ENCODE measurements at places on chromosomes 6 and 20.
A peak's percentile ranks its signal among the peaks of the same experiment; 100 is the strongest.

DNA sequence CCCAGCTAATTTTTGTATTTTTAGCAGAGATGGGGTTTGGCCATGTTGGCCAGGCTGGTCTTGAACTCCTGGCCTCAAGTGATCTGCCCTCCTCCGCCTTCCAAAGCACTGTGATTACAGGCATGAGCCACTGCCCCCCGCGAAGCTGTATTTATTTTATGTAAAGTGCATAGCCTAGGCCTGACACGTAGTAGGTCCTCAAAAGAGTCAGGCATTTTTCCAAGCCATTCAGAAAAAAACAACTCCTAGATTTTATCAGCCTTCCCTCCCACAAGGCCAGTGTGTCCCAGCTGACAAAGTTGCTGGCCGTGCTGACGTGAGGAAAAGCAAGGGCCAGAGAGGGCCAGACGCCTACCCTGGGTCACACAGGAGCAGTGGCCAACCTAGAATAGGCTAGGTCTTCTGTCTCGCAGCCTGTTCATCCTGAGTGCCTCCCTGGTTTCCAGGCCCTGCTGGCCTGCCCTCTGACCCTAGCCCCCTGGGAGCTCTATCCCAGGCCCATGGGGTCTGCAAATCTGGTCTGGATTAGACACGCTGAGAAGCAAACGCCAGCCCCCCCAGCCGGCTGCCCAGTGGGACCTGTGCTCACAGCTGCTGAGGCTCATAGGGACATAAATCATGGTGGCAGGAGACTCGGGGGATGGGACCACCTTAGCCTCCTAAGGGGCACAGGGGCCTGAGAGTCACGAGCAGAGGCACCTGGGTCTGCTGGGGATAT is 11.8 kb downstream of the TCF15 start:
- DNase-seq: no peak

GRCh38 chr6:168452685-168453377 is 11.8 kb downstream of the SMOC2 start:
- no peak for DNase-seq

- no peak for DNase-seq
These were observed 7.1 kb downstream of the TDP2 start for GRCh38 chr6:24659561-24659960.

GRCh38 chr20:58710481-58711265 is 18.1 kb downstream of the NPEPL1 start:
- DNase-seq: no peak

GRCh38 chr20:50019466-50020256 is 36.9 kb downstream of the SNAI1 start:
- no peak for DNase-seq

- no peak for DNase-seq
These were observed 76.8 kb upstream of the SYNDIG1 start for GRCh38 chr20:24392612-24393011.

DNA sequence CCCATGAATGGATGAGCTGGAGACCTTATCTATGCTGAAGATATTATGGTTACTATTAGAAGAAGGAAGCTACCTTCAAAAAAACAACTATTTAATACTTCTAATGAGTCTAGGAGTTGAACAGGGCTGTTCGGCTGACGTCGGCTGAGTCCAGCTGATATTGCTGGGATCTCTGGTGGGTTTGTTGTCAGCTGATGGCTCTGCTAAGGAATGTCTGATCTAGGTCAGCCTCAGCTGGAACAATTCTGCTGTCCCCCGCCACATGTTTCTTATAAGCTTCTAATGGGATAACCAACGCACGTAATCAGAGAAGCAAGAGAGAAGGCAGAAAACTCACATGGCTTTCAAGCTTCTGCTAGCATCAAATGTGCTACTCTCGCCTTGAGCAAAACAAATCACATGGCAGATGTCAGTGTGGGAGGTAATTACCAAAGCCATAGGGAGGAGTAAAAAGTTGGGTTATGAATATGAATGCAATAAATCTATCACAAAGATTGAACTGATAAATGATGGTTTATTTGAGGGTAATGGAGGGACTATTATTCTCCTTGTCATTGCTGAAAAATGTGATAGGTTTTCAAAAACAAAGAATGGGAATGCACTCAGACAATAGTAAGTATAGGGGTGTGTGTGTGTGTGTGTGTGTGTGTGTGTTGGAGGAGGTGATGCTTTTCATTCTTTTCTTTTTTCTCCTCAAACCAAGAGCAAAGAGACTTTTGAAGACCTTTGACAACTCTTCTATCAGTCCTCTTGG is 71.5 kb downstream of the BTBD3 start:
- DNase-seq: no peak

DNA sequence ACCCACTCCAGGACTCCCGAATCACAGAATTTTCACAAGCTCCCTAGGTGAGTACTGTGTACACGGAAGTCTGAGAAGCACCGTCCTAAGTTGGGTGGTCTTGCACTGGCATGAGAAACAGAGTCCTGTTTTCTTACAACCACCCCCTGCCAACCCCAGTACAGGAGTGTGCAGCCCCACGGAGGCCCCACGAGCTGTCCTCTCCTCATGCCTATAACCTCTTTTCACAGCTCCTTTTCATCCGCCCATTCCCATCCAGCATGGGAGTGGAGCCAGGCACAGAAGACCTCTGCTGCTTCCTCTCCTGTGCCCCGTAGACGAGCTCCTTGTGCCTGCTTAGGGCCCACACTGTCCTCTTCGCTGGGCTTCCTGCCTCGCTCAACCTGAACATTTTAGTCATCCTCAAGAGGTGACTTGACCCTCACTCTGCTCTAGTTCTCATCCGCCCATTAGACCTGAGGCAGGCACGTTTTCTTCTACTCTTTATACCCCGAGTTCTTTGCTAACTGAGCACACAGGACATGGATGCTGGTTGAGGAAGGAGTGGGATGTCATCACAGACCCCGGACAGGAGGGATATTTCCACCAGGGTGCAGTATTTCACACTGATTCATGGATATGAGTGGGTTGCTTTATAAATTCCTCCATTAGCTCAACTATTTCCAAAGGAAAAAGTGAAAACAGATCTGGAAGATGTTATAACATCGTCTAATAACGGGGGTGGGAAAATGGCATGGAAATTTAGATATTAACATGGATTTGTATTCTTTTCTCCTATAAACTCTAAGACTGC is 160.5 kb downstream of the TTLL2 start:
- no peak for DNase-seq

GRCh38 chr20:36684747-36685146 is 38.8 kb upstream of the SLA2 start:
- no peak for DNase-seq

GRCh38 chr20:51153867-51154707 is 131.2 kb upstream of the KCNG1 start:
- no peak for DNase-seq

- DNase-seq: no peak
These were observed 545.9 kb upstream of the JARID2 start for GRCh38 chr6:14699803-14700601.

GRCh38 chr6:156125844-156126243 is 651.3 kb upstream of the ARID1B start:
- no peak for DNase-seq

DNA sequence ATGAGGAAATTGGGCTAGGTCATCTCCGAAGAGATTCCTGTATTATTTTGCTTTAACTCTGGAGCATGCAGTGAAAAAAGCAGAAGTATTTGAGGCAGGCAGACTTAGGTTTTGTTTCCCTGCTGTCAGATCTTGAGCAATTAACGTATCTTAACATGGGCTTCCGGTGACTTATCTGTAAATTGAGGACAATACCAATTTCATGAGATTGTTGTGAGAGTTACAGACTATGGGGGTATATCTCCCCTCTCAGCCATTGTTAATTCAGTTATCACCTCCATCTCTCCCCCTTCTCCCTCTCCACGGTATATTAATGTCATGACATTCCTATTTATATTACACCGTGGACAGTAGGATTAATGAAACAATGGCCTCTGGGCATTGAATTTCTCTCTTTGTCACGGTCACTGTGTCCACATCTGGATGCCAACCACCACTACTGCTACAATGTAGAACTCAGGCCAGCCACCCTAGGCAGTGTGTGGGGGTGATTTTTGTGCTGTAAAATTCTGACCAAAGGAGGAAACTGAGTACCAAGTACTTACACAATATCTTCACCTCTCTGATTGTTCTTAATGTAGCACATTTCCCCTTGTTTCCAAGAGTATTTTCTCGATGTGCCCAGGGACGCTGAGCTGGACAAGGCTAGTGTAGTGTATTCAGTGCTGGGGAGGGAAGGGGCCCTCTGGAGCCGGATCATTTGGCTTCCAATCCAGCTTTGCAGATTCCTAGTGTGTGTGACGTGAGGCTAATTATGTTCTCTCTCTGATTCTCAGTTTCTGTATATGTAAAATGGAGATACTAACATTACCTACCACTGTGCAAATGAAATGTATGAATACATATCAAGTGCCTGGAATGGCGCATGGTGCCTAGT is 77.2 kb downstream of the GCNT2 start:
- DNase-seq: peak; percentile 76

DNA sequence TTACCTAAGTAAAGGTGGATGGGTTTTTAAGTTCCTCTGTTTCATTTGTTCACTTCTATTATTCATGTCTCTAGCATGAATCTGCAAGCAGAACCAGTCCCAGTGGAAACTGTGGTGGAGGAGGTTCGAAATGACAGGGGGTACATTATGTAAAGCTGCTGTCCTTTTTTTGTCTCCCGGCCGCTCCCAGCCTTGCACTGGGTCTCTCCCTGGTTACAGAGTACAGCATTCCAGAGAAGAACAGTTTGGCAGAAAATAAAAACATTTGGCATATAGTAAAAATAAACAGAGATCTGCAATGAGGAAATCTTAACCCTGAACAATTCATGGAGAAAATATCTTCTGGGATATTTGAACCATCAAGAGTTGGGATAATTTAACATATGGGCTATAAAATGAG is 34.6 kb upstream of the TAGAP start:
- DNase-seq: no peak

DNA sequence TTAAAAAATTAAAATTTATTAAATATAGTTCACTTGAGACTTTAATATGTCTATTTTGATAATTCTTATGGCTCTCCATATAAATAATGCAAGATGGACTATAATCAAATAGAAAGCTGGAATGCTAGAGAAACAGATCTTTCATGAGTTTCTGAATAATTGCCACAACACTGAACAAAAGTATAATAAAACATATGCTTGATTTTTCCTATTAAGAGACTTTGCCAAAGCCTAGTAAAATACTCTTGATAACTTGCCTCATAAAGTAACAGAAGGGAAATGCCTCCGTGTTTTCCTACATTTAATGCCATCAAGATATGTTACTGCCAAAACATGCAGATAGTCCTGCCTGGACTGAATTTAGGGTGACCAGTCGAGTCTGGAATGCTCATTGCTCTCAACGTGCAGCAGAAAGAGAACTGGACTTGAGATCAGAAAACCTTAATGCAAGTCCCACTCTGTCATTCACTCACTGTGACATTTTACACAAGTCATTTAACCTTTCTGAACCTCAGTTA is 153.2 kb downstream of the AIG1 start:
- DNase-seq: no peak

DNA sequence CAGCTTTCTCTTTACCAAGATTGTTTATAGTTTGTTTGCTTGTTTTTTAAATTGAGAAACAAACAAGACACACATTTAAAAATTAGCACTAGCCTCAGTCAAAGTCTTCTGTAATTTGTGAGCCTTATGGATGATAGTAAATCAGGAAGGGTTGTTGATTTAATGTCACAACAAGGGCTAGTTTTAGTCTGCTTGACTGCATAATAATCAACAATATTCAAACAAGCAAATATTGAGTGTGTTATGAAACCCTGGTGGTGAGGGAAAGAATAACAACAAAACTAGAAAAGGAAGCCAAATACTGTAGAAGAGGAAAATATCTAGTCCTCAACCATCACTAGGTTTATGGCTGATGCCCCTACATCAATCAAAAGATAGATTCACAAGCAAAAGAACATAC is 228.6 kb downstream of the TBC1D7 start:
- DNase-seq: no peak

DNA sequence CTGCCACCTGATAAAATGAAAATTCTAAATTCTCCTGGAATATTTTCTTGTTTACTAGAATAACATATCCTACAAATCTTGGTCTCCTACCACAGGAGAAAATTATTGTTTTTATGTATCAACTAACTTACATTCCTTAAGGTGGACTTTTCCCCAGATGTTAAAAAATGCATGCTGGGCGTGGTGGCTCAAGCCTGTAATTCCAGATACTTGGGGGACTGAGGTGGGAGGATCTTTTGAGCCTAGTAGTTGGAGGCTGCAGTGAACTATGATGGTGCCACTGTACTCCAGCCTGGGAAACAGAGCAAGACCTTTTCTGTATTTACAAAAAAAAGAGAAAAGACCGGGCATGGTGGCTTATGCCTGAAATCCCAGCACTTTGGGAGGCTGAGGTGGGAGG is 27.9 kb upstream of the TFAP2C start:
- no peak for DNase-seq

- no peak for DNase-seq
These were observed 550.7 kb upstream of the FLRT3 start for GRCh38 chr20:14888134-14888533.

- DNase-seq: no peak
These were observed 2.4 kb upstream of the GCLC start for GRCh38 chr6:53547166-53547810.

GRCh38 chr6:5412017-5412416 is 150.7 kb downstream of the FARS2 start:
- no peak for DNase-seq

DNA sequence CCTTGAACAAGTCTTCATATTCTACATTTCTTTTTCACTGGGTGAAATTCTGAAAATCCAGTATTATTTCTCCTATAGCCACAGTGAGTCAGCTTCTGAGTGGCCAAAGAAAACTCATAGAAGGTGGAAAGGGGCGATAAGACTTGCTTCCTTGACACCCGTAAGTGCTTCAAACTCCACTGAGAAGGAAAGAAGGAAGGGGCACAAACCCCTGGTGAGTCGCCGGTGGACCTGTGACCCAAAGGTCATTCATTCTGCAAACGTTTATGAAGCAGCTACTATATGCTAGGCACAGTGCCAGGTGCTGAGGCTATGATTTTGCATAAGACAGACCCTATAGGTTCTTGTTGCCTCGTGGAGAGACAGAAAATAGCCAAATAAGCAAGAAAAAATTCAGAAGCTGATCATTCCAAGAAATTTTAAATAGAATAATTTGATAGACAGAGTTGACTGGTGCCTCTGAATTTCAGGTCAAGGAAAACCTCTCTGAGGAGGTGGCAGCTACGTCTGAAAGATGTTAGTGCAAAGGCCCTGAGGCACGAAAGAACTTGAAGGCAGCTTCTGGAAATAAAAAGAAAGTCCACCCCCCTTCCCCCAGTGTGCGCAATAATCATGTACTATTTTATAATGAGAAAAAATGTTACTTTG is 118.2 kb downstream of the CD24 start:
- DNase-seq: no peak

GRCh38 chr20:44540834-44541233 is 19.0 kb upstream of the SERINC3 start:
- DNase-seq: no peak

- no peak for DNase-seq
These were observed 111.3 kb downstream of the ADGRG6 start for GRCh38 chr6:142413111-142413510.

DNA sequence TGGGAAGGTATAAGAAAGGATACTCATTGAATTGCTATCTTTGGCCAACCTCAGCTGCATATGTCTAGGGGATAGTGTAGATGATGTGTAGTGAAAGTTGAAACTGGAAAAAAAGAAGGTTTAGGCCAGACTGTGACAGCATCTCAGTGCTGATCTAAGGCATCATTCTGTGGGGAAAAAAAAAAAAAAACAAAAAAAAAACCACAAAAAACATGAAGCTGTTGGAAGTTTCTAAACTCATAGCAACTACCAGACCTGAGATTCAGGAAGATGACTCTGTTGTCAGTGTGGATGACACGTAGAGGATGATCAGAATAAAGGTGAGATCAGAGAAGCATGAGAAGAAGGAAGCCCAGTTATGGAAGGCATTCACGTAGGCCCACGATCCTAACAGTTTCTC is 100.8 kb upstream of the CNKSR3 start:
- DNase-seq: no peak

- DNase-seq: no peak
These were observed 153.7 kb downstream of the GRM4 start for GRCh38 chr6:33992191-33992590.
